ENCODE measurements at places on chromosomes 5 and 9. TPM values are rescaled to one million over a fixed set of nuclear protein-coding genes. Genes with fewer than 3 reads are reported as not detected.

The OR13D1 gene
- total RNA-seq = not detected

The LAMC3 gene
- total RNA-seq = 2.1 TPM

The BAAT gene
- total RNA-seq = 0.56 TPM

The BHMT2 gene
- not detected for total RNA-seq

The ZNF454 gene
- not detected for total RNA-seq

The WNT8A gene
- total RNA-seq = not detected

The HSD17B3 gene
- total RNA-seq = not detected

The GLRA1 gene
- not detected for total RNA-seq

The MSMP gene
- not detected for total RNA-seq

The C9orf72 gene
- total RNA-seq = 3.6 TPM

The TUSC1 gene
- total RNA-seq = 6.7 TPM

The NUTM2G gene
- not detected for total RNA-seq

The ZNG1E gene
- total RNA-seq = 62.8 TPM

The ZDHHC12 gene
- 64.0 TPM for total RNA-seq

The LRRC19 gene
- not detected for total RNA-seq

The FOXD4 gene
- total RNA-seq = 0.34 TPM

The FBN2 gene
- 15.6 TPM for total RNA-seq

The PTGS1 gene
- 2.3 TPM for total RNA-seq

The LTC4S gene
- total RNA-seq = 0.22 TPM

The SPINK7 gene
- total RNA-seq = not detected

The GPX8 gene
- total RNA-seq = 34.5 TPM

The RNF44 gene
- total RNA-seq = 20.4 TPM

The STARD4 gene
- 4.3 TPM for total RNA-seq

The SERF1A gene
- 0.95 TPM for total RNA-seq

The CARTPT gene
- not detected for total RNA-seq

The ST8SIA4 gene
- 0.45 TPM for total RNA-seq

The LCN9 gene
- total RNA-seq = 0.14 TPM

The HAVCR1 gene
- total RNA-seq = 39.0 TPM

The PCDHGA6 gene
- 0.12 TPM for total RNA-seq

The TMC1 gene
- total RNA-seq = not detected

The IFNK gene
- not detected for total RNA-seq

The STKLD1 gene
- 0.73 TPM for total RNA-seq

The EGFLAM gene
- 0.47 TPM for total RNA-seq

The GSN gene
- 97.9 TPM for total RNA-seq

The GPRIN1 gene
- total RNA-seq = 9.3 TPM

The MEIKIN gene
- total RNA-seq = not detected

The HTR4 gene
- not detected for total RNA-seq

The PRPF4 gene
- 60.3 TPM for total RNA-seq

The SLC6A18 gene
- not detected for total RNA-seq

The NPR3 gene
- total RNA-seq = 16.9 TPM

The HSD17B4 gene
- 63.5 TPM for total RNA-seq

The MUSK gene
- not detected for total RNA-seq
